ENCODE measurements at places on chromosomes 3 and 15. TPM values are rescaled to one million over a fixed set of nuclear protein-coding genes. Genes with fewer than 3 reads are reported as not detected.
A peak's percentile ranks its signal among the peaks of the same experiment; 100 is the strongest.

- DNase-seq = no peak
These were observed 31.7 kb downstream of the CADPS start for GRCh38 chr3:62843508-62843907.

SECISBP2L gene
- 32.0 TPM for total RNA-seq

LPP gene
- total RNA-seq = 65.1 TPM

DNA sequence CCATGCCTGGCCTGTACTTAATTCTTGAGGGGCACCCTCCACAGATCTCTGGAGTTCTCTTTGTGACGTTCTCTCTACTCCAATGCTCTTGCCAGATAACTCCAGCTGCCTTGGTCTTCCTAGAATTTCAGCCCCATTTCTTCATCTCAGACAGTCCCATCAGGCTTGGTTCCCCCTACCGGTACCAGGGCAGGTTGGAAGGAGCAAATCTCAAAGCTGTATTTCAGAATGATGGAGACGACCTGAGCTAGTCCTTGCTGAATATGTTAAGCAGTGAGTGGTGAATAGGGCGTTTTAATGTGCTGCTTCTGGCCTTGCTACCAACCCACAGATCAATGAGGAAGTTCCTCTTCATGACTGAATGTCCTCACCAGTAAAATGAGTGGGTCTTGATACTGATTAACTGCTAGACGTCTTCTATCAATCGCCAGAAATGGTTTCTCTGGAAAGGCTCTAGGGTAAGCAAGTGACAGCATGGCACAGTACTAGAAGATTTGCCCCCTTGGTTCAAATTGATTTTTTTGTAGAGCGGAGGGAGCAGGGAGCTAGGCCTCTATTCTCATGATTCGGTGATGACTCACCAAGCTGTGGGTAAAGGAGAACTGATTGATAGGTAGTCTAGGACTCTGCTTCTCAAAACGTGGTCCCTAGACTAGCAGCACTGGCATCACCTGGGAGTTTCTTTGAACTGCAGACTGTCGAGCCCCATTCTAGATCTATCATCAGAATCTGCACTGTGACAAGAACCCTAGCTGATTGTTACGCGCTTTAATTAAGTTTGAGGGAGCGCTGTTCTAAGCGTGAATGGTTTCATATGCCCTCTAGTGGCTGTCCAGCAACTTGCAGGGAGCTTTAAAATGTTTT, 67.8 kb downstream of the UBP1 start:
- DNase-seq = peak; percentile 44

- DNase-seq = no peak
These were observed 17.1 kb downstream of the ARHGAP31 start for GRCh38 chr3:119311081-119311925.

GRCh38 chr15:82999426-82999825, 12.0 kb downstream of the C15orf40 start:
- DNase-seq = no peak

GRCh38 chr3:189901481-189901880, 219.2 kb downstream of the P3H2 start:
- DNase-seq = no peak

HDGFL3 gene
- 10.4 TPM for total RNA-seq

DNA sequence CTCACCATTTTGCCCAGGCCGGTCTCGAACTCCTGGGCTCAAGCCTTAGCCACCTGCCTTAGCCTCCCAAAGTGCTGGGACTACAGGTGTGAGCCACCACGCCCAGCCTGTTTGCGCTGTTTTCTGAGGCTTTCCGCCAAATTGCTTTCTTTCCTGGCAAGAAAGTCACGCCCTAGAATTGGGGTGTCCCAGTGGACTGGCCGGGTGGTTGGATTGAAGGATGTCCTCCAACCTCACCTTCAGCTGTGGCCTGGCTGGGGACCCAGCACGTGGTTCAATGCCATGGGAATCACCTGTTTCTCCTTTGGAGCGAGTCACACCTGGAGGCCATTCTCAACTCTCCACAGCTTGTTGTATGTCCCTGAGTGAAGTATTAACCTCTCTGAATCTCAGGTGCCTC, 5.8 kb upstream of the ANKDD1A start:
- DNase-seq = no peak

GRCh38 chr3:148330542-148330941, 367.2 kb upstream of the AGTR1 start:
- DNase-seq = no peak

CPN2 gene
- total RNA-seq = not detected

GRCh38 chr15:70203981-70204560, 106.4 kb upstream of the TLE3 start:
- DNase-seq = no peak

- DNase-seq = no peak
These were observed 241.8 kb upstream of the NR2F2 start for GRCh38 chr15:96088650-96089049.

Measured in body of pancreas (tissue), 4 donors.